Mucosa of gallbladder (tissue), 1 donor: ENCODE measurements at places on chromosomes 12 and 14. TPM values are rescaled to one million over a fixed set of nuclear protein-coding genes. Genes with fewer than 3 reads are reported as not detected.
A peak's percentile ranks its signal among the peaks of the same experiment; 100 is the strongest.

DNA sequence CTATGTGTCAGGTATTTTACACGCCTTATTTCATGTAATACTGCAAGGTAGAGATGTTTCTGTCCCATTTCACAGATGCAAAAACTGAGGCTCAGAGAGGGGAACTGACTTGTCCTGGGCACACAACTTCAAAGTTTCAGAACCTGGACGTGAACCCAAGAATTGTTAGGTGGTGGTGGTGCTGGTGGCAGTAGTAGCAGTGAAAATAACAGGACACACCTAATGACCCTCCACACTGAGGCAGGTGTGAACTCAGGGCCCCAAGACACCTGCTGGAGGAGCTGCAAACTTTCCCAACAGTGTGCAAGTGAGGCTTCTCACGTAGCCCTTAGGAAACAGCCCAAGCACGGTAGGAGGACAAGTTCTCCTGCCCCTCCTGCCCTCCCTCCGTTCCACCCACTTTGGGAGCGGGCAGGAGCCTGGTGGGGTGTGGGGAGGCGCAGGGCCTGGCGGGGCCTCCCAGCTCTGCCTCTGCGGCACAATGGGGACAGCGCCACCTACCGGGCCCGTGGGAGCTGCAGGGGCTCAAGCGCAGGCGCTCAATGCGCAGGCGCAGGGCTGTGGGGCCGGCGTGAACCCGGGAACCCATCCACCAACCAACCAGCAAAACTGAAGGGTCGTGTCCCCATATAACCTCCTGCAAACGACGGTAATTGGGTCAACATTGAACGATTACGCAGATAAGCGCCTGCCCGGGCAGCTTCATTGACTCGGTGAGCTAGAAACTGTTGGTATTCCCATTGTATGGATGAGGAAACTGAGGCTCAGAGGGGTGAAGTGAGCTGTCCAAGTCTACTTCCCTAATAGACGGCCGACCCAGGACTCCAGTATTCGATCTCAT lies 12.0 kb upstream of the TRPV4 start:
- peak; percentile 85 for DNase-seq

DNA sequence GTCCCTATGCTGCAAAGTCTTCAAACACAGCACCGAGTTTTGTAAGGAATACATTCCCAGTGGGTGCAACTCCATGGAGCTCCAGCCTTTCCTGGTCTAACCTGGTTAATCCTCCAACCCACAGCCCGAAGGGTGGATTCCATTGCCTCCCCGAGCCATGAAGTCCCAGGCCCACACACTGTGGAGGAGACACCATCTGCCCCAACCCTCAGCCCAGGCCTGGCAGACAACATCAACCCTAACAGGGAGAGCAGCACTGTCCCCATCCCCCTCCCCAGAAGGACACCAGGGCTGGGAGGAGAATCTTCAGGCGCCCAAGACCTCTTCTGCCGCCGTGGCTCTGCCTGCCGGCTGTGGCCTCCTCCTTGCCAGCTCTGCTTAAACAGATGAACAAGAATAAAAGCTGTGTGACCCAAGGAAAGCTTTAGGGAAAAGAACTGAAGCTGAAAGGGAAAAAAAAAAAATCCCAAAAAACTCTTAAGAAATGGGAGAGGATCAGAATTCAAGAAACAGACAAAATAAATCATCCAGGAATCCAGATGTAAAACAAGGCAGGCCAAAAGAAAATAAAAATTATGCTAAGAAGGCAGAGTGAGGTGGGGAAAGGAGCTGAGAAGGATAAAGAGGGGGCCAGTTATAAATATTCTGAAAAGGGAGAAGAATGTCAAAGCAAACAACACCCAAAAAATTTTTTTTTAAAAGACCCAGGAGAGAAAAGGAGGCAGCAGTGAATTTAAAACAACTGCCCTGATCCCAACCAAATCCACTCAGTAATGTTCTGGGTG lies 16.0 kb upstream of the ZFP36L1 start:
- DNase-seq, result no peak

Gene NFATC4
- 148 TPM for total RNA-seq

DNA sequence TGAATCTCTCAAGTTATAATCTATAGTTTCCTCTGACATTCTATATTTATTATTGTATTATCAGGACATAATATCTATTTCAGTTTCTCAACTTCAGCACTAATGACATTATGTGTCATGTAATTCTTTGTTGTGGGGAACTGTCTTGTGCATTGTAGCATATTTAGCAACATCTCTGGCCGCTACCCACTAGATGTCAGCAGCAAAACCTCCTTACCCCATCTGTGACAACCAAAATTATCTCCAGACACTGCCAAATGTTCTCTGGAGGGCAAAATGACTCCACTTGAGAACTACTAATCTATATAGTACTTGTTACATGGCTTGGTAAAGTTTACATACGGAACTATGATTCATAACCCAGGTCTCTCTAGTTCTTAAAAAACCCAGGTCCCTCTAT lies 110.2 kb downstream of the RASSF9 start:
- DNase-seq, result no peak

- DNase-seq, result no peak
Measured at GRCh38 chr14:93183596-93184317, 940 bp downstream of the MOAP1 start.

DNA sequence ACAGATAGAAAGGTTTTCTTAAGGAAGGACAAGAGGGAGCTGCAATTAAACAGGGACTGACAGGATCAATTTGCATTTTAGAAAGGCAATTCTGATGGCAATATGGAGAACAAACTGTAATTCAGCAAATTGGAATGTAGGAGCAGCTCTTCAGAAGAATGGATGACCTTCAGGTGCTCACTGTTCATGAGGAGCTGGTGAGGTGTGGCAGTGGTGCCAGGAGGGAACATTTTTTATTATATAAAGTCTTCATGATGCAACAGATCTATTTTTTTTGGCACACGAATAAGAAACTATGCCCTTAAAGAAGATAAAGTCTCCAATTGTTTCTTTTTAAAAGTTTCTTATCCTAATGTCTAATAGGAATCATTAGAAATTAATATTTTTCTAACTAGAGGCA lies 151.7 kb downstream of the SLC38A4 start:
- no peak for DNase-seq

DNA sequence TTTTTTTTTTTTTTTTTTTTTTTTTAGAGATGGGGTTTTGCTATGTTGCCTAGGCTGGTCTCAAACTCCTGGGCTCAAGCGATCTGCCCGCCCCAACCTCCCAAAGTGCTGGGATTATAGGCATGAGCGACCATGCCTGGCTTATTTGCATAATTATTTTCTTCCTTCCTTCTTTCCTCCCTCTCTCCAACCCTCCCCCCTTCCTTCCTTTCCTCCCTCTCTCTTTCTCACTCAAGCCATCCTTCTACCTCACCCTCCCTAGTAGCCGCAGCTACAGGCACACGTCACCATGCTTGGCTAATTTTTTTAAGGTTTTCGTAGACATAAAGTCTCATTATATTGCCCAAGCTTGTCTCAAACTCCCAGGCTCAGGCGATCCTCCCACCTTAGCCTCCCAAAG lies 83.8 kb downstream of the PEBP1 start:
- DNase-seq, result no peak

DNA sequence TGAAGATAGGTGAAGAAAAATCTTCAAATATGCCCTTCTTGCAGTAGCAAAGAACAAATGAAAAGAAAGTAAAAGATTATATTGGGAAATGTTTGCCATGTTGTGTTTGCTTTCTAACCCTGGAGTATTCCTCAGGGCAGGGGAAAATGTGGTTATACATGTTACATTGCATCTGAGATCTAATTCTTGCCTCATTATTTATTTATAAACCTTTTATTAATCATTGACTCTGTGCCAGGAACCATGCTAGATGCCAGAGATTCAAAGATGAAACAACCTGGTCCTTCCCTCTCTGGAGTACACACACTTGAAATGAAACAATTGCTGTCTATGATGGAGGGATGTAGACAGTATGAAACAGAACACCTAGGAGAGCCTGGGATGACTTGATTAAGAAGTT lies 128.1 kb upstream of the HMGA2 start:
- DNase-seq, result no peak

GRCh38 chr14:95519699-95520098 lies 3.2 kb upstream of the SYNE3 start:
- DNase-seq, result no peak

Gene GZMH
- 2.0 TPM for total RNA-seq

DNA sequence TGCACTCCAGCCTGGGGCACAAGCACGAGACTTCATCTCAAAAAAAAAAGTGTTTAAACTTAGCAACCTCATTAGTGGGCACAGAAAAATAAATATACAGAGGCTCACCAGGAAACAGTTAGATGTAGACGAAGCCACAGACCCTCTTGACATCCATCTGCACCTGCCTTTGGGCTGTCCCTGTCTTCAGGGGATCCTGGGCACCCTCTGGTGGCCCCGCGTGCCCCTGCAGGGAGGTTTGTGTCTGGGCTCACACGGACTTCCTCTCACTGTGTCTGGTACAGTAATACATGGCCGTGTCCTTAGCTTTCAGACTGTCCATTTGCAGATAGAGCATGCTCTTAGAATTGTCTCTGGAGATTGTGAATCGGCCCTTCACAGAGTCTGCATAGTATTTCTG lies 916.5 kb downstream of the TMEM121 start:
- no peak for DNase-seq

DNA sequence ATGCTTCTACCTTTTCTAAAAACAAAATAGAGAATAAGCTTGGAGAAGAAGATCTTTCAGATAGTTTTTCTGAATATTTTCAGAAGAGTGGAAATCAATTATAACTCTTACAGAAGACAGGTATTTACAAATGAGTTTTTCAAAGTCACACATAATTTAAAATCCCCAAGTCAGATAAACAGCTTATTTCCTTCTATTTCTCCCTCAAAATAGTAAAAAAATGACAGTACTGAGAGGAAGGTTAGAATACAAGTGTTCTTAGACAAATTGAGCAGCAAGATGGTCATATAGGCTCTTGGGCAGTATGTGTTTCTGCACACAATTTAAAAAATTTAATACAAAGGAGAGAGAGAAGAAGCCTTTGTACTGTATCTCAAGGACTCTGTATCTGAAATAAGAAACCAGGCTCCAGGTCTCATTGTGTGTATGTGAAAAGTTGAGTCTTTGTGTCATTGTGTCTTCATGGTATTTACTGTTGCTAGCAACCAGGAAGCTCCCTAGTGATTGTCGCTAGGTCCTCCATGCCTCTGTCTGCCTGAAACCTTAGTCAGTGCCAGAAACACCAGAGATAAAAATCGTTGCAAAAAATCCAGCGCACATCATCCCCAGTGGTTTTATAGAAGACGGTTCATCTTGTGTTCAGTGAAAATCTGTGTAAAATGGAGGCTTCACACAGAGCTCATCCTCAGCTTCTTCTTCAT lies 12.9 kb upstream of the TUBA1A start:
- DNase-seq, result peak; percentile 18

GRCh38 chr12:65343230-65343629 lies 64.7 kb downstream of the MSRB3 start:
- DNase-seq, result no peak

- DNase-seq, result no peak
Measured at GRCh38 chr12:122125452-122126341, 47.1 kb downstream of the MLXIP start.

- no peak for DNase-seq
Measured at GRCh38 chr14:85334316-85334715, 195.6 kb upstream of the FLRT2 start.

- DNase-seq, result no peak
Measured at GRCh38 chr12:59624732-59625460, 29.1 kb downstream of the SLC16A7 start.

Gene CELA1
- not detected for total RNA-seq

- DNase-seq, result peak; percentile 21
Measured at GRCh38 chr12:107992870-107993451, 136.1 kb upstream of the WSCD2 start.

Gene KCNH3
- total RNA-seq, result 22.6 TPM

- DNase-seq, result no peak
Measured at GRCh38 chr12:133156125-133156690, 25.1 kb upstream of the ZNF268 start.

- peak; percentile 32 for DNase-seq
Measured at GRCh38 chr14:68630611-68631393, 162.1 kb downstream of the ZFP36L1 start.

Gene KRT7
- 335 TPM for total RNA-seq

DNA sequence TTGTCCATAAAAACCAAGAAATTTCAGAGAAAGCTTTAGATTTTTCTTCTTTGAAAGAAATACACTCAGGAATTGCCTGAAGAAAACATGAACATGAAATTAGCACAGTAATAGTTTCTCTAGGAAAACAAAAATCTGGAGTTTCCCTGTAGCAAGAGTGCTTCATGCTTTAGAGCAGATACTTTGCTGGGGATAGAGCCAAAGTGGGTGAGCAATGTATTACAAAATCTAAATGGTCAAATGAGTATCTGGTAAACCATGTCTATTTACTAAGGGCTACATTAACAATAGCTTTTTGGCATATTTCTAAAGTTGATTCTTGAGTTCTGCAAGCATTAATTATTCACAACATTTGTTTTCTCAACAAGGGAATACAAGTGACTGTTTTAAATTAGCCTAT lies 26.2 kb downstream of the AVPR1A start:
- no peak for DNase-seq

- DNase-seq, result no peak
Measured at GRCh38 chr12:74775276-74775675, 237.6 kb downstream of the ATXN7L3B start.

DNA sequence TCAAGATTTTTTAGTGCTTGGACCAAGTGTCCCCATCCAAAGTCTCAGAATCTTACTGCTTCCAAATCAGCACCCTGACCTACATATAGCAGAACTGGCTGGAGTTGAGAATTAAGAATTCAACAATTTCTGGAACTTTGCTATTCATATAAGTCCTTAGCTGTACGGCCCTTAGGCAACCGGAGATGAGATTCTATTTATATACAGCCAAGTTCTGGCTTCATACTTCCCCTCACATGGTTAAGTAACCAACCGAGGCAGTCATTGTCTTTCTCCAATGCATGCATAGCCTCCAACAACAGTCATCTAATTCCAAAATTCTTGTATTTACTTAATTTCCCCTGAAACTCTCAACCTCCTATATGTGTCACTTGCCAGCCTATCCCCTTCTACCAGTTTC lies 76.6 kb downstream of the SINHCAF start:
- DNase-seq, result no peak

- DNase-seq, result no peak
Measured at GRCh38 chr12:114439261-114439683, 33.3 kb upstream of the TBX5 start.

DNA sequence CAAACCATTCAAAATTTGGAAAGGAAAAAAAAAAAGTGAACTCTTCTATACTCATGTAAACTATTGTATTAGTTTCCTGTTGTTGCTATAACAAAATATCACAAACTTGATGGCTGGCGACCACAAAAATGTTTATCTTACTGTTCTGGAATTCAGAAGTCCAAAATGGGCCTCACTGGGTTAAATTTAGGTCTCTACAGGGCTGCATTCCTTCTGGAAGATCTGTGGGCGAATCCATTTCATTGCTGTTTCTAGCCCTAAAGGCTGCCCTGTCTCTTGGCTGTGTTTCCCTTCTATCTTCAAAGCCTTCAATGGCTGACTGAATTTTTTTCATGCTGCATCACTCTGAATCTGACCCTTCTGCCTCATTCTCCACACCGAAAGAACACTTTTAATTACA lies 105.1 kb upstream of the NAV3 start:
- DNase-seq, result no peak

DNA sequence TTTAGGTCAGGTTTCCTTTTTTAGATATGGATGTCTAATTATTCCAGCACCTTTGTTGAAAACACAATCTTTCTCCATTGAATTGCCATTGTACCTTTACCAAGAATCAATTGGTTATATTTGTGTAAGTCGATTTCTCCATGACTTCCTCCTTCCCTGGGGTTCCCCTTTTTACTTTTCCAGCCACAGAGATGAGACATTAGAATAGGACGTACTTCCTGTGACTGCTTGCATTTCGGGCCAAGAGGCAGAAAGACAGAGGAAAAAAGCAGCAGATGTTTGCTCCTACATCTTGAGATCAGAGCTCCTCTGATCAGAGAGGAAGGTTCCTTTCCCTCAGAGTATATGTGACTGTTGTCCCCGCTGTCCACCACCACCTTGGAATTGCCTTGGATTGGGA lies 453.7 kb upstream of the RGS6 start:
- DNase-seq, result peak; percentile 14

Gene C1R
- 303 TPM for total RNA-seq
